ENCODE measurements at places on chromosomes 3 and 15.

DNA sequence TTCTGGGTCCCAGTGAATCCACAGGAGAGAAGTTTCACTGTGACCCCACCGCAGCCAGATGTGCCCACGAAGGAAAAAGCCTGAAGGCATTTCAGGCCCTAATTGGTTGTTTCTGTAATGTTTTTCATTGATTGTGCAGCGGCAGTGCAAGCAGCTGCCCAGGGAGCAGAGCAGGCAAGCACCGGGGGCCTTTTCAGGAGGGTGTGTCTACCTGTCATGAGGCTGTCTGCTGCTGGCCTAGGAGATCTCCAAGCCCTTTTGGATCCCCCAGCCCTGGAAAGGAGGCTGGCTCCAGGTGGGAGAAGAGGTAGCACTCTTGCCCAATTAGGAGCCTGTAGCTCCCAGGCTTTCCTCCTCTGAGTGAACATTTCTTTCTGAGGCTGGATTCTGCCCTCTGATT lies 108.8 kb downstream of the EPHB1 start:
- no peak for DNase-seq

DNA sequence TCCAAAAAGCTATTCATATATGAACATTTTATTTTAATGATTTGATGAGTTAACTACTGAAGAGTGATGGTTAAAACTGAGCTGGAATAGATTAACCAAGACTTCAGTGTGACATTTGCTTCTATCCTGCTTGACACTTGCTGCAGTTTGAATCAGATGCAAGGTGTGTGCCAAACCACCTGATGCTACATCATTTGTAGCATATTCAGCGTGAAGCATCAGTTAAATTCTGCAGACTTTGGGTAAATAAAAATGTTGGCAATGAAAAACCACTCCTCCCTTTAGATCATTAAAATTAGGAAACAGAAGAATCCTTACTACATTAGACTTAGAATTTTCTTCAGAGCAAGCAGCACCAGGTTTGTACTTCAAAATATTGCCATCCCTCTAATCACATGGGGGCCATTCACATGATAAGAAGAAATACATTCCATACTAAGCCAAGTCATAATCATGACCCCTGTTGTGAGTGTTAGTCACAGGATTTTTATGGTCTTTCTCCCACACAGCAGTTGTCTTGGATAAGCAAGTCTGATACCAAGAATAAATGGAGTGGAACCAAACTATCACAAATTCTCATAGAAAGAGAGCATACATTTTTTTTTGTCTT lies 160.7 kb upstream of the TNIK start:
- DNase-seq, result no peak

DNA sequence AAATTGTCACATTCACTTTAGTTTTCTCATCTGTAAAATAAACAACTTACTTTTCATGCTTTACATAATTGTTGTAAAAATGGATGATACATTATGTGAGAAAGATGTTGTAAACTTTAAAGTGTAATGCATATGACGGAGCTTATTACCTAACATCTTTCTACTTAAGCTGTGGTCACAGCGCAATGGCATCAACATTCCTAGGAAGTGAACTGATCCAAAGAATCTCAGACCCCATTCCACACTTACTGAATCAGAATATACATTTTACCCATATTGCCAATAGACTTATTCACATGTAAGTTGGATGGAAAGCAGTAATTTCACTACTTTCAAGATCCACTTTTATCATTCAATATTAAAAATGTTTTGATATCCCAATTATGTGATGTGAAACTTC lies 497.5 kb downstream of the FGF12 start:
- DNase-seq, result no peak

- no peak for DNase-seq
Measured at GRCh38 chr3:38707730-38708129, 58.2 kb upstream of the SCN5A start.

DNA sequence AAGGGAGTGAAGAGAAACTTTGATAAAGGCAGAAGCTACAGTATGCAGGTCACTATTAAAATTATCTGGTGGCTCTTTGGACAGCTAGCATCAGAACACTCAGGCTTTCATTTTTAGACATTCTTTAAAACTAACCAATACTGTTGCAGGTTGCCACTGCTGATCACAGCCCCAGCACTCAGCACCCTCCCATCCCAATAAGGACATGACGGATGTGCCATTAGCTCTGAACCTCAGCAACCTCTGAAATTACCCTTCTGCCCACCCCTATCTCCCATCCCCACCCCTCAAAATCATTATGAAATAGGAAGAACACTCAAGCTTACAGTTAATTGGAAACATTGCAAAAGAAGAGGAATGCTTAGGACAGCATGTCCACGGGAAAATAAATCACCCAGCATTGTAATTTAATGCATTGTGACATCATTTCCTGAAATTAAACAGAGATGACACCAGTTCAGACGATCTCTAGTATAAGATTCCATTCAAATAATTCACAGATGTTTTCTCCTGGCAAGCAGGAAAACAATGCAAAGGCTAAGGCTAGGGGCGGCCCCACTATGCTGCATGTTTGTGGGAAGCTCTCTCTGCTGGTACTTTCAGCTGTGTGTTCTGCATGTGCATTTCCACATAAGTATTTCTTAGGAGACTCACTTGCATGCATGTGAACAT lies 71.6 kb downstream of the MEIS2 start:
- no peak for DNase-seq
